Suprapubic skin (tissue), 4 donors: ENCODE measurements at places on chromosomes 4 and X. TPM values are rescaled to one million over a fixed set of nuclear protein-coding genes. Genes with fewer than 3 reads are reported as not detected.

- DNase-seq = no peak
- no peak overlapping the region for H3K27ac ChIP-seq
- no peak overlapping the region for H3K4me3 ChIP-seq
- peaks cover 52% of the 10 kb centered on the region for H3K36me3 ChIP-seq
- no peaks in the 10 kb centered on the region for H3K27me3 ChIP-seq
- H3K4me1 ChIP-seq = no peaks in the 10 kb centered on the region
Observed at GRCh38 chr4:4269331-4269731, 20.6 kb downstream of the LYAR start.

Gene FAM184B
- not detected for total RNA-seq

Gene MGARP
- 0.36 TPM for total RNA-seq

DNA sequence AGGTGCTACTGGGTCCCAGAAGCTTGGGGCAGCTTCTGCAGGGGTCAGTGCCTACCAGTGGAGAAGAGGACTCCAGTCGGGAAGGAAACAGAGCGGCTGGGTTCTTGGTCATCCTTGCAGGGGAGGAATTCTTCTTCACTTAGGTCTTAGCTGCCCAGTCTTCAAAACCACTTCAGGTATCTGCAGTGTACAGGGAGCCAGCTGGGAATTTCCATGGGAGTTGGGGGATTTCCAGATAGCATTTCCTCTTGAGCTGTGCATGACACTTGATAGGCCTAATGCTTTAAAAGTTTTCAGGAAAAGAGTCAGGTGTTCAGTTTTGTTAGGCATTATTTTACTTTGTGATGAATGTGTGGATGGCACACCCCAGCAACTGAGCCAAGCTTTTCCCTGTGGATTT is 58.1 kb upstream of the ENPP6 start:
- H3K4me3 ChIP-seq = no peak overlapping the region
- H3K36me3 ChIP-seq = no peaks in the 10 kb centered on the region
- no peaks in the 10 kb centered on the region for H3K27me3 ChIP-seq
- DNase-seq = no peak
- H3K27ac ChIP-seq = no peak overlapping the region

DNA sequence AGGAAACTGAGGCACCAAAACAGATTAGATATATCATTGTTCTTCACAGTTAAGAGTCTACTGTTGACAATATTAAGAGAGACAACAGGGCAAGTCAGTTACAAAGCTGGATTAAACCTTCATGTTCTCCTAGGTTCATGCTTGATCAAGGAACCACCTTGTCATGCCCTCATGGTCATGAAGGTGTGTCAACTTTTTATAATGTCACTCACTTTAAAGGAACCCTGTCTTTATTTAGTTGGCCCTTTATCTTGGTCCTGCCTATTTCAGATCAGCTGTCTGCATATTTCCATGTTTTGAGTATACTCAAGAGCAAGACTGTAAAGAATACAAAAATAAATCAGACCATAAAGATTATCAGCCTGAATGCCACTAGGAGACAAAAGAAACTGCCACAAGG is 140.2 kb upstream of the FAM241A start:
- peaks cover 4% of the 10 kb centered on the region for H3K4me1 ChIP-seq
- H3K4me3 ChIP-seq = no peak overlapping the region
- H3K36me3 ChIP-seq = no peaks in the 10 kb centered on the region
- DNase-seq = no peak
- H3K27ac ChIP-seq = no peak overlapping the region

- H3K27ac ChIP-seq = peak overlapping the region; percentile 87
- H3K27me3 ChIP-seq = no peaks in the 10 kb centered on the region
- peak overlapping the region; percentile 64 for H3K4me3 ChIP-seq
- DNase-seq = no peak
- peaks cover 10% of the 10 kb centered on the region for H3K4me1 ChIP-seq
- H3K36me3 ChIP-seq = no peaks in the 10 kb centered on the region
Observed at GRCh38 chrX:23907111-23907497, 634 bp downstream of the APOO start.

Gene RBMXL3
- not detected for total RNA-seq

DNA sequence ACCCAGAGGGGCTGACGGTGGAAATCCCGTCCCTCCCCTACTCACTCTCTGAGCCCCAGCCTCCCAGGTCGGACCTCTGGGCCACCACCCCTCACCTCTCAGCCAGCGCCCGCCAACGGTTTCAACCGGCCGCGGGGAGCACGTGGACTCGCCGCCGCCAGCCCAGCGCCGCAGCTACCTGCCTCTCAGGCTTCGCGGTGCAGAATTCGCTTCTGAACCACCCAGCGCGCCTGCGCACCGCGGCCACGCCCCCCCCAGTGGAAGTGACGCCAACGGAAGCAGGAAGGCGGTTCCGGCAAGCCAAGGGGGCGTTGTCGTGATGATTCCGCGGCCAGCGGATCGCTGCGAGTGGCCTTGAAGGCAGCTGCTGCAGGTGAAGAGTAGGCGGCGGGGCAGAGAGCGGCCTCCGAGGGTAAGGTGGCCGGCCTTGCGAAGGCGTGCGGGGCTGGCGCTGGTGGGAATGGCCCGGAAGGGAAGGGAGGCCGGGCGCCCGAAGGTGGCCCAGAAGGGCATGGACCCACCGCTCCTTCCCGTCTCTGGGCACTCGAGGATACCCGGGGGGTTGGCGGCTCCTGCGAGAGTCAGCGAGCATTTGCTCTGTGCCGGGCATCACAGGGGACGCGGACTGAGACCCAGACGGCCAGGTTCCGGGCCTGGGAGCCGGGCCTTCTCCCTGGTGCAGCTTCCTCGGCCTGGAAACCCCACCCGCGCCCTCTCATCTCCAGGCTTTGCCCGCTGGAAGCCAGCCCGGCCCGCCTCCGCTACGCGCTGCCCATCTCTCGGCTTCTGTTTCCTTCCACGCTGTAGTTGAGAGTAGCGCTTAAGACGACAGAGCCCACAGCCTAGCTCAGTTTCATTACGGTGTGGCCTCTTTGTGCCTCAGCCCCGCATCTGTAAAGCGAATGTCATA is at the start of the genes LYAR and ZBTB49:
Gene LYAR (minus strand): TSS at position 214 of the 910 bp plus-strand sequence. CDS start 6,412 bp downstream, outside the sequence.
Gene ZBTB49 (plus strand): TSS at position 311 of the 910 bp plus-strand sequence. CDS start 9,695 bp downstream, outside the sequence.
- H3K4me3 ChIP-seq = peak within 1 kb of the TSS; percentile 96
- DNase-seq = peak; percentile 96
- H3K27ac ChIP-seq = peak within 1 kb of the TSS; percentile 67
- H3K27me3 ChIP-seq = no peaks in the 10 kb centered on the region

Gene DLG3
- 12.8 TPM for total RNA-seq

DNA sequence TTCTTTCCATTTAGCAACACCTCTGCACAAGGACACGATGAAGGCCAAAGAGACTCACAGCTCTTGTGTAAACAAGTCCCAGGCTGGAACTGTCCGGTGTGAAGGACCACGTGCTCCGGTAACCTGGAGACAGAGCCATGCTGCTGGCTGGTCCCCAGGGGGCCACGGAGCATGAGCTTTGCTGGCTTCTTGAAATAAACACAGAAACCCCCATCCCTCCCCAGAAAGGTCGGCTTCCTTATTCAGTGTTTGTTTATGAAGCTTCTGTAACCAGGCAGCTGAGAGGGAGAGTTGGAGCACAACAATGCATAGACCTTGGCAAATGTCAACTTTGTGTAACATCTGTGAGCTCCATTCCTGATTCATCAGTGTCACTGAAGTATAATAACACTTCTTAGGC is 109.4 kb downstream of the GPR143 start:
- H3K27ac ChIP-seq = no peak overlapping the region
- no peak overlapping the region for H3K4me3 ChIP-seq
- DNase-seq = no peak

Gene IL13RA2
- total RNA-seq = not detected

Gene ADH6
- total RNA-seq = 2.5 TPM

DNA sequence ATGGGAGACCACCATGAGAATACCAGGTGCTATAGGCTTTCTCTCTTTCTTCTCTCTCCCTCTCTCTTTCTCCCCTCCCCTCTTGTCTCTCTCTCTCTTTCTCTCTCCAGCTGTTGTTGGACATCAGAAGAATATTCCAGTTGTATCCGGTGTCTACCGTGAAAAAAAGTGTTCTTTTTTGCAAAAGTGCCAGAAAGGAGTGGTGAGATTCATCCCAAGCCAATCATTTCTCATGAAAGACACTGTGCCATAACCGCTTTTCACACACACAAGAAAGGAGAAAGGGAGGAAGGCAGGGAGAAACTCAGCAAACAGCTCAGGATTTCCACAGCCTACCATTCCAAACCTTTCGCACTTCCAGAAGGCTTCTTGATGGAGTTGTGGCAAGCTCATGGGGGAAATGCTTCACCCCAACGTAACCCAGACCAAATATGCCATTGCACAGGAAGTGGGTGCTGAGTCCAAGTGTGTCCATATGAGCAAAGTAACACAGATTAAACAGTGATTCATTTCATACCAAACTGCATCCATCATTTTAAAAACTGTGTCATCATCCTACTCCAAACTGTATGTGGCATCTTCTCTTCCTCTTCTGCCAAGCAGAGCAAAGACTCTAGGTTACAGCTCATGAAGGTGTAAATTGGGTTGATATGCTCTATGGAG is 224.0 kb downstream of the APBB2 start:
- no peak overlapping the region for H3K27ac ChIP-seq
- DNase-seq = no peak
- H3K4me3 ChIP-seq = no peak overlapping the region
- no peaks in the 10 kb centered on the region for H3K27me3 ChIP-seq
- H3K4me1 ChIP-seq = peaks cover 5% of the 10 kb centered on the region
- no peaks in the 10 kb centered on the region for H3K36me3 ChIP-seq

DNA sequence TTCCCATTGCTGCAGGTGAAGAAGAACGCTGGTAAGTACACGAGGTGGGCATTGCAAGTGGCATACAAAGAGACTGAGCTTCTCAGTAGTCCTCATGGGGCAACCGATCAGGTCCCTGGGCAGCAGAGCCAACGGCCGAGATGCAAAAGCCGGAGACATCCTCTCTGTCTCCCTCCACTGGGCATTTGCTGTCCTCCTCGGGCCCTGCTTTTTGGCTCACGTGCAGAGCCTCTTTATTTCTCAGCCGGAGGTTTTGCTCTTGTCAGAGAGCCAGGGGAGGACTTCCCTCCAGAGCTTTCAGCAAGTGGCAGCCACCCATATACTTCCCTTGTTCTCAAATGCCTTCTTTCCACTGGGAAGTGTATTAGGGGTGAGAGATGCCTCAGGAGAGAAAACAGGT is 18.0 kb downstream of the STARD8 start:
- no peak overlapping the region for H3K27ac ChIP-seq
- H3K4me1 ChIP-seq = no peaks in the 10 kb centered on the region
- H3K27me3 ChIP-seq = no peaks in the 10 kb centered on the region
- DNase-seq = no peak
- H3K4me3 ChIP-seq = no peak overlapping the region

DNA sequence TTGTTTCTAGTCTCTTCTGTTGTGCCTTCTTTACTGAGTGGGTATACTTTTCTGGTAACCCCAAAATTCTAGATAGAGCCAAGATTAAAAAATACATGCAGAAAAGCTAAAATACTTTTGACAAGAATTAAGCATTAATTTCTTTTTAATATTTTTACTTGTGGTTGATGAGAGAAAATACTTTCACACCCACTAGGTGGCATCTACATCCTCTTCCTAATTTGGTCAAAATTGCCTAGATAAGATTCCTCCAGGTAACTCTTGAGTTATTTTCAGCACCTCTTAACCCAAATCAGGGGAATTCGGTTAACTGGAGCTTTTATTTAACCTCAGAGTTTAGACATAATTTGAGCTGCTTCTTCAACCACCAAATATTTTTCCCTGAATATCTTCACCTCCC is 28.4 kb upstream of the COX7B2 start:
- no peaks in the 10 kb centered on the region for H3K4me1 ChIP-seq
- no peak overlapping the region for H3K4me3 ChIP-seq
- H3K27me3 ChIP-seq = no peaks in the 10 kb centered on the region
- DNase-seq = no peak
- H3K36me3 ChIP-seq = no peaks in the 10 kb centered on the region

DNA sequence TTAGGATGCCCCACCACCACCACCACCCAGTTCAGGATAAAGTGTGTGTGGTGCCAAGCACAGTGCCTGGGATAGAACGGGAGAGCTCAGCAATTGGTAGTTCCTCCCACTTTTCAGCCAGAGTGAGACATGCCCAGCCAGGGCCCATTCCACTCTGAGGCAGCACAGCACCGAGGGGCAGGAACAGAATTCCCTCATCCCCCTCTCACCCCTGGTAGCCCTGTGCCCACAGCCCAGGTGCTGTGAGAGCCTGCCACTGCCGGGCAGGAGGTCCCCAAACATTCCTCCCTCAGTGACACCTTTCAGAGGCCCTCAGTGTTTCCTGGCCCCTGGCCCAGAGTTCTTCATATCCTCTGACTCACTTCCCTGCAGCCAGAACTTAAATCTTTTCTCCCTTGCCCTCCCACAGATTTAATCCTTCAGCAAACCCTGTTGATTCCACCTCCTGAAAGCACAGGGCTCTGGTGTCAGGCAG is 8.1 kb downstream of the RIPPLY1 start:
- DNase-seq = no peak
- H3K4me1 ChIP-seq = no peaks in the 10 kb centered on the region
- H3K36me3 ChIP-seq = no peaks in the 10 kb centered on the region
- H3K4me3 ChIP-seq = no peak overlapping the region
- H3K27ac ChIP-seq = no peak overlapping the region

Gene RASSF6
- total RNA-seq = 15.6 TPM

- H3K36me3 ChIP-seq = no peaks in the 10 kb centered on the region
- DNase-seq = no peak
- H3K4me1 ChIP-seq = peaks cover 17% of the 10 kb centered on the region
- H3K27me3 ChIP-seq = no peaks in the 10 kb centered on the region
- no peak overlapping the region for H3K27ac ChIP-seq
- no peak overlapping the region for H3K4me3 ChIP-seq
Observed at GRCh38 chr4:152294331-152294730, 241.6 kb downstream of the FBXW7 start.

- peak overlapping the region; percentile 71 for H3K27ac ChIP-seq
- DNase-seq = peak; percentile 66
- no peaks in the 10 kb centered on the region for H3K36me3 ChIP-seq
- peak overlapping the region; percentile 69 for H3K4me3 ChIP-seq
- no peaks in the 10 kb centered on the region for H3K27me3 ChIP-seq
Observed at GRCh38 chrX:46912603-46913491, 626 bp downstream of the JADE3 start.

- DNase-seq = no peak
- no peaks in the 10 kb centered on the region for H3K27me3 ChIP-seq
- no peaks in the 10 kb centered on the region for H3K36me3 ChIP-seq
- no peak overlapping the region for H3K4me3 ChIP-seq
Observed at GRCh38 chr4:179976777-179977176, 2266.4 kb upstream of the TENM3 start.

Gene TEX11
- total RNA-seq = not detected

Gene NSG1
- 116 TPM for total RNA-seq

DNA sequence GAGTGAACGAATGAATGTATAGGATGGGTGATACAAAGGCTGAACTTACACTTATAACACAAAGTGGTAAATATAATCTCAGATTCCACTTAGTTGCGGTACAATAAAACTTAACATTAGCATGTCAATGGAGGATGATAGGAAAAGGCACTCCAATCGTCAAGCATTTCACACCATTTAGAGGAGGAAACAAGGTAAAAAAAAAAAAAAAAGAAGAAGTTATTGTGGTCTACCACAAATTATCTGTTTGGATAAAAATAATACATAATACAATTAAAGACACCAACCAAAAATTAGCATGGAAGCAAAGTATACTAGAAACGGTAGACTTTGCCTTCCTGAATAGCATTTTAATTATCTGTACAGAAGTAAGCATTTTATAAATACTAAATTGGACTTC is 205.5 kb downstream of the PPP3CA start:
- no peaks in the 10 kb centered on the region for H3K27me3 ChIP-seq
- no peak for DNase-seq
- peaks cover 8% of the 10 kb centered on the region for H3K4me1 ChIP-seq
- H3K27ac ChIP-seq = no peak overlapping the region

Gene OCIAD2
- 55.2 TPM for total RNA-seq
